ENCODE measurements at places on chromosomes 11 and 22.

DNA sequence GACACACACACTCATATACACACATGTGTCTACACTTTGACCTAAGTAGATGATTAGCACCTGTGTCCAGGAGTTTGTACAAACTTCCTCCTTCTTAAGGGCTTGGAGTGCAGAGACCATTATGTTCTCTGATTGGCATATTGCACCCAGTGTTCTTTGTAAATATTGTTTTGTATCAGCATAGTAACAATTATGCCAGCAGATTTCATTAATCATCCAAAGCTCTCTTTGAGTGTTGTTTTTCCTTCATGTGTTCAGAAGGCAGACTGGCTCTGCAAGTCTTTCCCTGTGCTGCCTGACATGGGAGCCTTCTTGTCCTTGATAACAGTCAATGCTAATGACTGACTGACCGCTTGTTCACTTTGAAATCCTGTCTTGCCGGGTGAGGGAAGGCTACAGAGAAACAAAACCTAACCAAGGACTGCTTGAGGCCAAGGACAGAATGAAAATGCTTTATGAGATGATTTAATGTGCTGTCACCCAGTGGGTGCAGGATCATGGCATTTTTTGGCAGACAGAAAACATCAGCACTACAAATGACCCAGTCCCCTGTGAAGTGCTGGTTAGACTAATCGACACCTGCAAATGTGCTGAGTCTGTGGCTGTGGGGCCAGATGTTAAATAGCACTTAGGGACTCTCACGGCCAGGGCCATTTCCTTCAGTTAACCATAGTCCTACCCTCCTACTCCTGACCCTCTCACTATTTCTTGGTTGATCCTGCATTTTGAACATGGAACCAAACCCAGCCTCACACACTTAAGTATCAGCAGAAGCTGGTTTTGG, 6.6 kb upstream of the BARX2 start:
- DNase-seq, result no peak

DNA sequence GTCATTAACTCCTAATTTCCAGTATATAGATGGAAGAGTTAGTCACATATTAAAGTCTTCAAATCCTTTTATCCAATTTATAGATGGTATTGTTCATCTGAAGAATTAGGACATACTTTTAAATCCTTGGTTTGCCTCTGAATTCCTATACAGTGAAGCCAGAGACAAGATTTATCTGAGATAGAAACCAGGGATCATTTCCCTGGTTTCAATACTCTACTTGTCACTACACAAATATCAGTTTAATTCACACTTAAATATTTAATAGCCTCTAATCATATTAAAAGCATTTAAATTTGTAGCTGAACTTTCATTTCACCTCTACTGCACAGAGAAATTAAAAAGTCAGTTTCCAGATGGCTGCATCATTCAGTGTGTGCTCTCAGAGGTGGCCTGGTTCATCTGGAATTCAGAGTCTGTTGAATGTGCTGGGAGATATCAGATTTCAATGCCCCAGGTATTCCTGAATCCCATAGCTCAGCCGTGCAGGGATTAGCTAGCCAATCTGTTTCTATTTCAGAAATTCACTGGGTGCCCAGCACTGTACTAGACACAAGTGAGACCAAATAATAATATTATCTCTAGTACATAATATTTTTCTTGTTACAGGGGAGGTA, 344.3 kb downstream of the AASDHPPT start:
- DNase-seq, result no peak

DNA sequence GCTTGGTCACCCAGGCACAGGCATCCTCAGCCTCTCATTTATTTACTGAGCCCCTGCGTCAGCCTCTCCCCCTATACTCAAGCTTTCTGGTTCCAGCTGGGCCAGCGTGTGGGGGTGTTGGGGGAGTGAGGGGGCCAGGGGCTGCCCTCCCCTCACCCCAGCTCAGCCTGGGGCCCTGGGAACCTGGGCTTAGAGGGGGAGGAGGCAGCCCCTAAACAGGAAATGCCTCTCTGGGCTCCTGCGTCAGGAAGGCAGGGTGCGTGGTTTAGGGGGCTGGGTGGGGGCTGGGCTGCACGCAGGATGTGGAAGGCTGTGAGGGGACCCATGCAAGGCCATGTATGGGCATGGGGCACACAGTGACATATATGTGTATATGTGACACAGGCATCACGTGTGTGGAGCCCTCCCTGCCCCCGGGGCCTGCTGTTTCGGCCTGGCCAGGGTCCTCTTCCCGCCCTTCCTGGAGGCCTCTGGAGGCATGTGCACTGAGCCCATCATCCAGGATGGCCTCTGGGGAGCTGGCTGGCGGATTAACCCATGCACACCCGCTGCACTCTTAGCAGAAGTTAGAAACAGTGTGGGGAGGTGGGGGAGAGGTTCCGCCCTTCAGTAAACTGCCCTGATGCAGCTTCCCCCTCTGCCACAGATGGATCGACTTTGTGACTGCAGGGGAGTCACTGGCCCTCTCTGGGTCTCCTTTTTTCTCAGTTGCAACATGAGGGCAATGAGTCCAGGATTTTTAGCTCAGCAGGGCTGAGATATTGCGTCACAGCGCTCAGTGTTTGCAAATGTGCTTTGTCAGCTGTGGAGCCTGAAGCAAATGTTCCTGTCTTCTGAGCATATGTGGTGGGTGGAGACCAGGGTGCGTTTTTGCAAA, 1.1 kb upstream of the CD248 start:
- peak; percentile 79 for DNase-seq

DNA sequence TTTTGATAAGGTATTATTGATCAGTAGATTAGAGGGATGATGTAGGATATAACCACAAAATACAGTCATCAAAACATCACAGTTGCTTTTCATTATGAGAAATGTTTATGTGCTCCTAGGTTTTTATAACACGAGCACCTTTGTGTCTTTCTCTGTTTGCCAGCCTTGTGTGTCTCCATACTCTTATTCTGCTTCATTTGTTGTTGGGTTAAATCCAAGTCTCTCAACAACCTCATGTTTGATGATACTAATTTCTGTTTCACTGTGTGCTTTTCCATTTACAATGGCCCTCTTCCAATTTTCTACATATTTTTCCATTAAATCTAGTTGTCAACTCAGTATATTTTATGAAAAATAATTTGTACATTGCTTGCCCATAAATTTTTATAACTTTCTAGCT, 107.7 kb upstream of the POU2AF2 start:
- no peak for DNase-seq

GRCh38 chr11:120904116-120904515, 119.8 kb upstream of the TBCEL start:
- DNase-seq, result no peak

- no peak for DNase-seq
These were observed 91.1 kb upstream of the LMO1 start for GRCh38 chr11:8354622-8355415.

- no peak for DNase-seq
These were observed 81.0 kb downstream of the MYEOV start for GRCh38 chr11:69374946-69375310.

GRCh38 chr11:108069947-108070346, 51.4 kb upstream of the ACAT1 start:
- DNase-seq, result no peak

DNA sequence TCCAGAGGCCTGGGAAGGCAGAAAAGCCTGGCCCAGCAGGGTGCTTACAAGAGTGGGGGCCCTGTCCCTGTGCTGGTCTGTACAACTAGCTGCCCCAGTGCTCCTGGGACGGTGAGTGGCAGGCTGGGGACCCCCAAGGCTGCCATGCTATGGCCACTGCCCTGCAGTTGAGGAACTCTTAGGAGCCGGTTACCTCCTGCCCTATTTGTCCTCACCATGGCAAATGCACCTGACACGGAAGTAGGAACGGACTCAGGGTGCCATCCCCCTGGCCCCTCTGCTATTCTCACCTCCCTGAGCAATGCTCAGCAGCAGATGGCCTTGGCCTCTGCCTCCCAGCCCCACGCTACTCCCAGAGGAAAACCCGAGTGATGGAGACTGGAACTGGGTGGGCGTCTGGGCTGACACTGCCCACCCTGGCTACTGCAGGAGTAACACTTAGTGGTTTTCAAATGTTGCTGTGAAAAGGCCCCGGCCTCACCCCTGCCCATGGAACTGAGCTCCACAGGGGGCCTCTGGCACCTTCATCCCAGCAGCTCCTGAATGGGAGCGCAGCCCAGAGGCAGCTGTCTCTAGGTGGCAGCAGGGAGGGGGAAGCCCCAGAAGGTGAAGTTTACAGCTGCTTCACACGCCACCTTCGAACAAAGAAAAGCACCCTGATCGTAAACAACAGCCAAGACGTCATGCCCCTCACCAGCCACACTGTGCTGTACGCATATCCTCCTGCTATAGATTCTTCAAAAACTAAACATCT, 105.3 kb downstream of the CTTN start:
- DNase-seq, result no peak

- DNase-seq, result no peak
These were observed 22.1 kb upstream of the NNMT start for GRCh38 chr11:114273890-114274635.

DNA sequence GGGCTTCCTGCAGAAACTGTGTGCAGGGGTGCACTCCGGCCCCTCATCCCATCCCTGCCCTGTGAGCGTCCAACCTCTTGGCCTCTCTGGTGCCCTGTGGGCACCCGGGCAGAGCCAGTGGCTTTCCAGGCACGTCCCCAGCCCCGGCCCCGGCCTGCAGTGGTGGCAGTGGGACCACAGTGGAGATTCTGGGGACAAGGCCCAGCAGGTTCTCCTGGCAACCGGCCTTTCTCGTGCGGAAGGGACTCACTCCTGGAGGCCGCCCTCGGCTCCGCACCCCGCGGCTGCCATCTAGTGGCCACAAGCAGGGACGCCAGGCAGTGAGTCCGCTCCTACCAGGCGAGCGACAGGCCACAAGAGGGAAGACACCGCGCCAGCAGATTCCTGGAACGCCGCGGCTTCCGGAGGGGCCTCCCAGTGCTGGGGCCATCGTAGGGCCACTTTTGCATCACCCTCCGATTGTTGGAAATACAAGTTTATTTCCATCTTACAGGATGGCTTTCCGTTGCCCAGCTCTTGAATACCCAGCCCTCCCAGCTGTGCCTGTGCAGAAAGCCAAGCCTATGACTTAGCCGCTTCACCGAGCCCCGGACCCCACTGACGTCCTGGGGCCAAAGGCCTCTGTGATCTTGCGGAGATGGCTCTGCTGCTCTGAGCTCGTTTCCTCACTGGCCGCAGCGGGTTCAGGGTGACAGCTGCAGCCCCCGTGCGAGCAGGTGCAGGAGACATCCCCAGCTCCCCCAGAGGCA, 357.3 kb downstream of the CTTN start:
- peak; percentile 43 for DNase-seq

- DNase-seq, result no peak
These were observed 57.0 kb upstream of the CD5 start for GRCh38 chr11:61045271-61045670.

GRCh38 chr11:23555085-23555484, 694.8 kb upstream of the CCDC179 start:
- DNase-seq, result no peak

- peak; percentile 6 for DNase-seq
These were observed 36.9 kb downstream of the DGCR2 start for GRCh38 chr22:19085233-19085718.

DNA sequence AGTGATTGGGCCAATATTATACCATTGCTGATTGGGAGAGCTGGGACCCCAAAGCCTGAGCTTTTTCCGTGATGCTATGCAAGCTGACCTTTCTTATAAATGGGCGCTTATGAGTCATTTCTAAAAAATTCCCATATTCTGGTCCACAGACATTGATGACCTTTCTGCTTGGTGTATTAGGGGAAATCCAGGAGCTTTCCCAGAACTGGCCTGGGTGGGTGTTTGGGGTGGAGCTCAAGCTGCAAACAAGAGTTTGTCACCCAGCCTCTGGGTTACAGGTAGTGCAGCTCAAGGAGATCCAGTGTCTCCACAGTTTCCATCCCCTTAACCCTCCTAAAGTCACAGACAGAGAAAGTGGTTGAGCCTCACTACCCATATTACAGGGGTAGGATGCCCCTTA, 67.7 kb downstream of the CCDC81 start:
- no peak for DNase-seq

DNA sequence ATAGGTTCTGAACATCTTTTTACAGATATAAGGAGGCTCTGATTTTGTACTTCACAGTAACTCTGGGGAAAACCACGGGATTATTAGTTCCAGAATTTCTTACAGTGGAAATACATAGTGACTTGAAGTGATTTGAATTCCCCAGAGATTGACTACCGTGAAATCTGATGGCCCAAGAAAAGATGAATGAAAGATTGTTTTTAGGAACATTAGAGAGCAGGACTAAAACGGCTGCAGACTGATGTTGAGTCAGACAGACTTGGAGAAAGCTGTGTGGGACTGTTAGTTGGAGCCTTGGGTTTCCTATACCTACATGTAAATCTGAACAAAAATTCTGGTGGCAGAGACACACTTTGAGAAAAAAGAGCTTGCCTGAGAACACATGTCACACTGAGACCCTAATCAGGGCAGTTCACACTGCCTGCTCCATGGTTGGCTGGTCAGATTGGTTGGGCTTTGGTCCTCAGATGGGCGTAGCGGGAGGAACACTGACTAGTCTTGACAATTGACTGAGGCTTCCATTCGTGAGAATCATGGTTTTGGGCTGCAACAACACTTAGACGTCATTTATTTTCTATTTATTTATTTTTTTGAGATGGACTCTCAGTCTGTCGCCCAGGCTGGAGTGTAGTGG, 6.8 kb downstream of the PPP6R3 start:
- no peak for DNase-seq

GRCh38 chr11:95647355-95647754, 142.2 kb downstream of the FAM76B start:
- DNase-seq, result no peak

GRCh38 chr11:16167706-16168487, 188.4 kb downstream of the SOX6 start:
- DNase-seq, result no peak

GRCh38 chr11:102986815-102987214, 31.3 kb upstream of the MMP13 start:
- no peak for DNase-seq

DNA sequence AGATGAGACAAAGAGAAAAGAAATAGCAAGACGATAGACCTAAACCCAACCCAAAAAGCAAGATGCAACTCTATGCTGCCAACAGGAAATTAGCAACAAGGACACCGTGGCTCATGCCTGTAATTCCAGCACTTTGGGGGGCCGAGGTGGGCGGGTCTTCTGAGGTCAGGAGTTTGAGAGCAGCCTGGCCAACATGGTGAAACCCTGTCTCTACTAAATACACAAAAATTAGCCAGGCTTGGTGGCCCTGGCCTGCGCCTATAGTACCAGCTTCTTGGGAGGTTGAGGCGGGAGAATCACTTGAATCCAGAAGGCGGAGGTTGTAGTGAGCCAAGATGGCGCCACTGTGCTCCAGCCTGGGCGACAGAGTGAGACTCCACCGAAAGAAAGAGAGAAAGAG, 24.3 kb upstream of the IL10RA start:
- no peak for DNase-seq

- no peak for DNase-seq
These were observed 60.3 kb upstream of the IGLL5 start for GRCh38 chr22:22827187-22827939.

GRCh38 chr22:39940757-39941305, 19.4 kb upstream of the TMA7B start:
- no peak for DNase-seq

DNA sequence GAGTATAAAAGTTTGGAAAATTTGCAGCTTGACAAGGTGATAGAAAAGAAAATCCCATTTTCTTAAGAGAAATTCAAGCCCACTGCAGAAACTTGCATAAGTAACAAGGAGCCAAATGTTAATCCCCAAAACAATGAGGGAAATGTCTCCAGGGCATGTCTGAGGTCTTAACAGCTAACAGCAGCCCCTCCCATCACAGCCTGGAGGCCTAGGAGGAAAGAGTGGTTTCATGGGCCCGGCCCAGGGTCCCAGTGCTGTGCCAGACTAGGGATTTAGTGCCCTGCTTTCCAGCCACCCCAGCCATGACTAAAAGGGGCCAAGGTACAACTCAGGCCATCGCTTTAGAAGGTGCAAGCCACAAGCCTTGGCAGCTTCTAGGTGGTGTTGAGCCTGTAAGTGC, 123.7 kb upstream of the TRPC6 start:
- no peak for DNase-seq
